ENCODE measurements at places on chromosomes 3 and 15.
A peak's percentile ranks its signal among the peaks of the same experiment; 100 is the strongest.

DNA sequence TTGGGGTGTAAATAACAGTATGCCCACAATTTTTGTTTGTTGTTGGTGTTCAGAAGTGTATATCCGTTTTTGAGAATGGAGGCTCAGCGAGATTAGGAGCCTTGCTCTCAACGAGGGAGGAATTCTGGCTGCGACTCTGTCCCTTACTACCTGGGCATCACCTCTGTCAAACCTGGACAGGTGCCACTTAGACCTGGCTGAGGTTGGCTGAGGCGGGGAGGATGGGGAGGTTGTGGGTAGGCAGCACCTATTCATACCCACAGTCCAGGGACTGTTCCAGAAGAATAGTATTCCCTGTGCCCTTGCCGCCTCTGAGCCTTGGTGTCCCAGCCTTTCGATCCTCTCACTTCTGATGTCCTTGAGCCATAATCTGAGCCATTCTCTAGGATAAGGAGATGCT is 99.9 kb downstream of the LINGO1 start:
- no peak for DNase-seq

DNA sequence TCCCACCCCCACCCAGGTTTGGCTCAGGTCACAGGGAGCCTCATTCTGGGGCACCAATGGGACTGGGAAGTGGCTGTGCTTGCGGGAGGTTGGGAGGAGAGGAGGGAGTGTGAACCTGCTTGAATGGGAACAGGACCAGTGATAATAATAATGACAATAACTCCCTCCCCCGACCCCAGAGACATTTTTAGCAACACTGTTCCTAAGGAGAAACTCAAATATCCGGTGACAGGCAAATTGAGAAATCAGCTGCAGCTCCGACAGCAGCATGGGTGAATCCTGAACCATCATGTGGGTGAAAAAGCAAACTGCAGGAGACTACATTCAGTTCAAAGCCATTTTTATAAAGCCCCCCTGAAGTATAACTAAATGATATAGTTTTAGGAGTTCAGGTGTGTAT is 11.6 kb upstream of the RPL29 start:
- no peak for DNase-seq

DNA sequence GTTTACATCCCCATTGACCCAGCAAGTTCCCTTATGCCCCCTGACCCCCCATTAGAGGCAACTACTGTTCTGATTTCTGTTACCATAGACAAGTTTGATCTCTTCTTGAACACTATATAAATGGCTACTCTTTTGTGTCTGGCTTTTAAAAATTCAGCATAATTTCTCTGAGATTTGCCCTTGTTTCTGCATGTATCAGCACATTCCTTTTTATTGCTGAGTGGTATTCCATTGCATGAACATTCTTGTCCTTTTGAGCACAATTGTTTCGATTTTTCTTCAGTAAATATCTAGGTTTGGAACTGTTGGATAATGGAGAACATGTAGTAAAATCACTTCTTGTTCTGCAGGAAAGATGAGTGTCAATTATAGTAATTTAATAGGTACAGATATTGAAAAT is 49.1 kb upstream of the MYRIP start:
- DNase-seq: no peak

GRCh38 chr3:179186426-179186825 is 38.3 kb downstream of the PIK3CA start:
- no peak for DNase-seq

- DNase-seq: no peak
These were observed 71.6 kb downstream of the CHAC1 start for GRCh38 chr15:41024885-41025284.

GRCh38 chr3:37499864-37500263 is 325.5 kb upstream of the LRRFIP2 start:
- no peak for DNase-seq

DNA sequence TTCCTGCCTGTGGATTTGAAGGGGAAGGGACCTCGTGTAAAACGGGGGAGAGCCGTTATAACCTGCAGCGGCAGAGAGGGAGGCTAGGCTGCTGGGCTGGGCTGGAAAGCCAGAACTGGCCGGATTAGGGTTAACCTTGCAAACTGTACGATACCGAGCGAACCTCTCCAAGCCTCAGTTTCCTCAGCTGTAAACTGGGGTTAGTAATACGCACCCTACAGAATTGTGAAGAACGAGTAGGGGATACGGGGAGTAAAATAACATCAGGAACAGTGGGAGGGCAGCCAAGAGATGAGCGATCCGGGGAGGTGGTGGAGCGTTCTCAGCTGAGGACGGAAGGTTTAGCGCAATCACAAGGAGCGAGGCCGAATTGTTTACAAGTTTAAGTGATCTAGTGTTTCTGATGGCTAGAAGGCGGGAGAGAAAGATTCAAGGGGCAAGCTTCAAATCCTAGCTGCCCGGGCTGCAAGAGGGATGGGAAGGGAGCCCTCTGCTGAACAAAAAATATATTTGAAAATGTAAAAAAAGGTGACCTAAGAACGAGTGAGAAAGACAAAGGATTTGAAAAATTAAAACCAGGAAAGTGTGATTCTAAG is 768 bp upstream of the SEMA5B start:
- no peak for DNase-seq

- peak; percentile 9 for DNase-seq
These were observed 24.6 kb downstream of the EBLN2 start for GRCh38 chr3:73086071-73086494.

DNA sequence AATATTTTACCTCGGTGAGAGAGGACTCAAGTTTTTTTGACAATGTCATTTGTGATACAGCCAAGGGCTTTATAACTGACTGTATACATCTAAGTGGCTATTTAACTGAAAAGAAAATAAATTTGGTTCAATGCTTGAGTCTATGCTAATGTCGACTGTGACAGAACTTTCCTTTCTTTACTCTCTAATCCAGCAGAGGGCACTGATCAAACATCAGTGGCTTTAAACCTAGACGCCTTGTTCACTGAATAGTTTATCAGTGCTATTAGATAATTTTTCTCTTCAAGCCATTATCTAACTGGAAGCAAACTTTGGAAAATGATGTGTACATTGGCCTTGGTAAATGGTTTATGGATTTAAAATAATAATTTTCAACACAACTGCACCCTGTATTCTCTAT is 285.1 kb downstream of the CHL1 start:
- no peak for DNase-seq

DNA sequence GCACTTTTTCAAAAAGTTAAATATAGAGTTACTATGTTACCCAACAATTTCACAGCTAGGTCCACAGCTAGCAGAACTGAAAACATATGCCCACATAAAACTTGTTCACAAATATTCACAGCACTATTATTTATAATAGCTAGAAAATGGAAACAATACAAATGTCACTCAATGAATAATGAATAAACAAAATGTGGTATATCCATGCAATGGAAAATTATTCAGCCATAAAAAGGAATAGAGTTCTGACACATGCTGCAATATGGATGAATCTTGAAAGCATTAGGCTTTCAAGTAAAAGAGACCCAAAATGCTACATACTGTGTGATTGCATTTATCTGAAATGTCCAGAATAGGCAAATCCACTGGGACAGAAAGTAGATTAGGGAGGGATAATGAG is 111.9 kb downstream of the MECOM start:
- no peak for DNase-seq

GRCh38 chr3:153600896-153601295 is 438.9 kb downstream of the RAP2B start:
- DNase-seq: no peak

GRCh38 chr3:179036226-179036625 is 35.4 kb downstream of the ZMAT3 start:
- DNase-seq: no peak

DNA sequence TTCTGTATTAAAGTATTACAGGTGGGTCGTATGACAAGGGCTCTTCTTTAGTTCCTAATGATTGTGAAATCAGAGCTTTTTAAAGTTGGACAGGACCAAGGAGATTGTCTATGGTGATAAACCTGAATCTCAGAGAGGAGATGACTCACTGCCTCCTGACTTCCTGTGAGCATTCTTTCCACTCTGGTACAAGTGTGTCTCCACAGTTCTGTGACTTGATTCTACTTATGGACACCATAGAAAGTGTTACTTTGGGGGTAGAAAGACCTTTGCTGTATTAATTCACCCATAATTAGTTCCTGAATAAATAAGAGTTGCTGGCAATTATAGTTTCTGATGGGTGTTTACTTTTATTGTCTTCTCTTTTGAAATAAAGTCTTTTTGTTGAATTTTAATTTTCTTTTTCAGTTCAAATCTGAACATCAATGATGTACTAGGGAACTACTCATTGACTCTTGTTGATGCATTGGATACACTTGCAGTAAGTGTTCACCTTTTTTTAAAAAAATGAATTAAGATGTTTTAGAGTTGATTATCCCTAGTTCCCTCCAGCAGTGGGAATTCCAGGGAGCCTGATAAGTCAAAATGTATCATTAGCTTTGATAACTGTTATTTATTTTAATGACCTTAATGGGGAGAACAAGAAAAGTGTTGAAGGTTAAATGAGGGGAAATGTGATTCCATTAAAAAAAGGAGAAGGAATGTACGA is 7.4 kb downstream of the EDEM1 start:
- peak; percentile 44 for DNase-seq

All from activated CD8-positive, alpha-beta memory T cell treated with anti-CD3 and anti-CD28 coated beads for 4 hours (primary cell).